ENCODE measurements at places on chromosomes 7 and 10.

DNA sequence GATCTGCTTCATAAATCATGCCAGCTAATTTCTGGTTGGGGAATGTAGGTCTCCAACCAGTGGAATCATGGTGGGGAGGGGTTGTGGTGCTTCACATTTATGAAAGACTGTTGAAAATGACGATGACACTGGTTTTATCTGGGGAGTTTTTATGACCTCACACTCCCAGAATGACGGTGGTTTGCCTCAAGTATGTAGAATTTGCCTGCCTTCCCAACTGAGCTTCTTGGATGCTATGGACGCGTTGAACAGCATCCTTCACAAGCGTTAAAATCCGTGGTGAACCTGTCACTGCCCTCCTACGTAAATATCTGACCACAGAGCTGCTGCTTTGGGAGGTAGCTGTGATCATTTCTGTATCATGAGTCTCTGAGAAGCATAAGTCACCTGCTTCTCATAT is 3.3 kb downstream of the INSYN2A start:
- DNase-seq: no peak

GRCh38 chr10:91694170-91694794 is 61.4 kb upstream of the PPP1R3C start:
- DNase-seq: peak; percentile 42

GRCh38 chr7:49812534-49812933 is 39.1 kb downstream of the VWC2 start:
- no peak for DNase-seq

DNA sequence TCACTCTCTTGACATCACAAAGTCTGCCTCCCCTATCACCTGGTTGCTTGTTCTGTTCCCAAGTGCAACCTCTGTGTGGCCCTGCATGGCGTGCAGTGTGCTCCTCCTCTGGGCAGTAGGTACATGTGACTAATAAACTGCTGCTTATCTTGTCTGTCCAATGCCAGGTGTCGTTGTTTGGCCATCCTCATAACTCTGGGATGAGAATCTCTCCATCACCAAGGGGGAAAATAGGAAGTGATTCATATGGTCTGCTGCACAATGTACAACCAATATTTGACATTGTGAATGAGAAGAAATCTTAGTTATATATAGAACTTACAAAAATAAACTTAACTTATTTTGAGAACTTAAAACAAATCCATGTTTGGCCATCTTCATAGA is 135.2 kb downstream of the INHBA start:
- no peak for DNase-seq

DNA sequence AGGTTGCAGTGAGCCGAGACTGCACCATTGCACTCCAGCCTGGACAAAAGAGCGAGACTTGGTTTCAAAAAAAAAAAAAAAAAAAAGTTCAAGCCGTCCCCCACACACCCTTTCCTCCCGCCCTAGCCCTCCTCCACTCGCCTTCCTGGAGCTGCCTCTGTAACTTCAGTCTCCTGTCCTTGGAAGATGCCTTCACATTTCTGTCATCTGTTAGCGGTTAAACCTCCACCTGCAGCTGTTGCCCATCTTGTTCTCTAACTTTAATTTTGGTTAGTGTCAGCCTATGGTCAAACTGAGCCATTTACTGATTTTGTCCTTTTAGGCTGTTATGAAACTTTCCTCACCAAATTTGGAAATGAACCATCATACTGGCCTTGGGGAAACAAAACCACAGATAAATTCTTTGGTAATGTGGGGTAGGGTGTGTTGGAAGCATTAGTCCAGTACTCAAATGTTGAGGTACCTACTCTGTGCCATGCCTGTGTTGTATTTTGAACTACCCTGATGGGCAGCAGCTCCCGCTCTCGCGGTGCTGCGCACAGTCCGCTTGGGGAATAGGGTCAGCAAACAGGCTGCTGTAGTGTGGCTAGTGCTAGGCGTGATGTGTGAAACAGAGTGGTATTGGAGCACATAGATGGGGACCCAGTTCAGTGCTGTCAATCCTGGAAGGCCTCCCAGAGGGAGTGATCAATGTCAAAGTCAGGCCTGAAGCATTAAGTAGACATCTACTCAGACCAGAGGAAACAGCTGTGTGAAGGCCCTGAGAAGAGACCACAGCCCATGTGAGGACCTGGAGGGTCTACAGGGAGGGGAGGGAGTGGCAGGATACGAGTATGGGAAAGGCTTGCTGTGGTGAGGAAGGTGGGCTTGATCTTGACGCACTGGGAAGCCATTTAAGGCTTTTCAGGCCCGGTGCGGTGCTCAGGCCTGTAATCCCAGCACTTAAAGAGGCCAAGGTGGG is 26.9 kb downstream of the SFXN4 start:
- DNase-seq: no peak

- no peak for DNase-seq
These were observed 167.0 kb downstream of the SGMS1 start for GRCh38 chr10:50456719-50457118.

DNA sequence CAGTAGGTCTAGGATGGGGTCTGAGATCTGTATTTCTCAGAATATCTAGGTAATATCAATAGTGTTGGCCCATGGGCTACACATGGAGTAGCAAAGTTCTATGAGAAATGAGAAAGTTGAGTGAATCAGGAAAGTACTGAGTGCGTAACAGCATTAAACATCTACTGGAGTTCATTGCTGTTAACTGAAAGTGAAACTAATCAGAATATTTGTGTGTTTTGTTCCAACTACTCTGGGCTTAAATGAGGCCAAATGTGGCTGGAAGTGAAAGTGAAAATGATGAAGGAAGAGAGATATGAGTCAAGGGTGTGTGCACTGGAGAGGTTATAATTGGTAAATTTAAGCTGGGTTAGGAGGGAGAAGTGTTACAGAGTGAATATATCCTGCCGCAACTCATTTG is 46.5 kb downstream of the TMEM106B start:
- no peak for DNase-seq

DNA sequence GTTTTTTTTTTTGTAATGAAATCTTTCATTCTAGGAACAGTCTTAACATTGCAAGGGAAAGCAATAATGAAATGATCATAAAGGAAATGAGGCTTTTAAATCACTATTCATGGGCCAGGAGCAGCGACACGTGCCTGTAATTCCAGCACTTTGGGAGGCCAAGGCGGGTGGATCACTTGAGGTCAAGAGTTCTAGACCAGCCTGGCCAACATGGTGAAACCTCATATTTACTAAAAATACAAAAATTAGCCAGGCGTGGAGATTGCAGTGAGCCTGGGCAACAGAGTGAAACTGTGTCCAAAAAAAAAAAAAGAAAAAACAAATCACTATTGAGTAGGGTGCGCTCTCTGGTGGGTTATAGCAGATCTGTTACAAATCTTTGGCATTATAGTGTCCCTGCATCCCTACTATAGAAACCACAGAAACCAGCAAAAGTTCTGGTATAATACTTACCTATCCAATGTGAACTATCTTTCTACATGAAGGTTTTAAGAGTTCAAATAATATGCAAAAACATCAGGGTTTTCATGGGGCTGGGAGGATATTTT is 72.1 kb downstream of the GLI3 start:
- DNase-seq: no peak

GRCh38 chr7:25852211-25852938 is 299.6 kb upstream of the NFE2L3 start:
- no peak for DNase-seq

DNA sequence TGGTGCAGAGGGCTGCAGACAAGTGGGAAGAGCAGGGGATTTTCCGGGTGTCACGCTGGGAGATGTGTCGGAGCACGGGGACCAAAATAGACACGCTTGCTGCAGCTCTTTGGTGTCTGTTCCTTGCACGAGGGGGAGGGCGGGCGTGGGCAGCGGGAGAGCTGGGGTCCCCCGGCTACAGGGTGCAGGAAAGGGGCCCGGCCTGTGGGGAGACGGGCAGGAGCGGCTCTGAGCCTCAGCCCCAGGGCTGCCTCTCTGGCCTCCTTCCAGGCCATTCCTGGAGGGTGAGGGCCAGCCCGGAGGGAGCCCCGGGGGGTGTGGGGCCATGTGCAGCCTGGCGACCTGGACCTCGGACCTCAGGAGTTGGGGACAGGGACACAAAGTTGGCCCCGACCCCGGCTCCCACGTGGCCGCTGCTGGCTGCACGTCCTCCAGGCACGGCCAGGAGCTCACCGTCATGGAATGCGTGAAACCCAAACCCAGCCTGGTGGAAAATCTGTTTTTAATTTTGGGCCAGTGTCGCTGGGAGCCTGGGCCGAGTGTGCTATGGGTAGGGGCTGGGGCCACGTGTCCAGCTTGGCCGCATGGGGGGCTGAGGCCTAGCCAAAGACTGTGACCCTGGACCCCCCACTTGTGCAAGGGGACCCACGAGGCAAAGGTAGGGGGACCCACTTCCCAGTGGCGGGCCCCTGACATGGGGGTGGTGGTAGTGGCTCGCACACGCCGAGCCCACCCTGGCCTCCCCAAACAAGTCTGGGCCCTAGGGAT is 6.6 kb downstream of the TTYH3 start:
- DNase-seq: no peak

GRCh38 chr7:130900471-130901076 is 166.6 kb upstream of the KLF14 start:
- DNase-seq: no peak

- DNase-seq: no peak
These were observed 46.3 kb downstream of the SYPL1 start for GRCh38 chr7:106065575-106066500.
